ENCODE measurements at places on chromosomes 7 and 10. TPM values are rescaled to one million over a fixed set of nuclear protein-coding genes. Genes with fewer than 3 reads are reported as not detected.
A peak's percentile ranks its signal among the peaks of the same experiment; 100 is the strongest.

DNA sequence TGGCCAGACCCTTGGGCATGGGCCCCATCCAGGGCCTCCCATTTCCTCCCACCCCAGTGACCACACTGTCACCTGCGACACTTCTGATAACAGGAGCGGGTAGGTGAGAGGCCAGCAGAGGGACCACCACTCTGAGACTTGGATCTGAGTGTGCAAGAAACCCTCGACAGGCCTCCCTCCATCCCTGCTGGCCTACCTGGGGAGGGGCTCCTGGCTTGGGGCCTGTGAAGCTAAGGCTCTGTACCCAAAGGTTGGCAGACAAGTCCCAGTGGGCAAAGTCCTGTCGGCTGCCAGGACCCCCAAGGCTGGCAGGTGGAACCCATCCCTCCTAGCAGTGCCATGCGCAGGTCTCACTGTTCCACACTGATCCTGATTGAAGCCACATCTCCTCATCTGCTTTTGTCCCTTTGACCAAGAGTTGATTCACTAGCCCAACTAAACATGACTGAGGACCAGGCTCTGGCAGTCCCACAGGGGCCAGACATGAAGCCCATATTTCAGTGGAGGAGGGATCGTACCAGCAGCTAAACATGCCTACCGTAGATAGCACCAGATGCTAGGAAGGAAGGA lies 1.2 kb upstream of the PGAM2 start:
- no peak for DNase-seq

GRCh38 chr7:84144935-84145334 lies 49.7 kb downstream of the SEMA3A start:
- no peak for DNase-seq

GRCh38 chr7:100059251-100059739 lies 9.7 kb downstream of the ZSCAN21 start:
- DNase-seq = no peak

DNA sequence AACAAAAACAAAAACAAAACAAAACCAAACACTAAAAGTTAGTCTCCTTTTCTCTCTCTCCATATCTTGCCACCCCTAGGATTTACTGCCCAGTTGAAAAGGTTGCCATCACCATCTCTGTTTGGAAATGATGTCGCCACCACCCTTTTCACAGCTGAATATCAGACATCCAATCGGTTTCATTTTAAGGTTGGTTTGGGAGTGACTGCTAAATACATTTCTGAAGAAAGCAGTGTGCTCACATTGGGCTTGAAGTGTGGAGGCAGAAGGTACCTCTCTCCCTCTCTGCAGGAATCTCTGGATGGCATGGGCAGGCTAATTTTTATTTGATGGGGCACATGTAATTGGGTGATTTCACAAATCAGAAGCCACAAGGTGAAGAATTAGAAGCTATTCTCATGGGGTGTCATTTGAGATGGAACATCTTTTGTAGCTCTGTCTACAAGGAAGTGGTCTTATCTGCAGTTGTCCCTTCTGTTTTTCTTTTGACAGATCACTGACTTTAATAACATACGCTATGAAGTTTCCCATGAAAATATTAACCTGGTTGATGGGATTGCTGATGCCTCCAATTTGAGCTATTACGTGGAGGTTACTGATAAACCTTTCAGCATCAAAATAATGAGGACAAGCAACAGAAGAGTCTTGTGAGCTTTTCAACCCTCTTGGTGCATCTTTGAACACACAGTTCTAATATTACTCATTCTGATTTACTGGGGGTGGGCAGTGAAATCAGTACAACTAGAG lies 20.1 kb downstream of the MGAM2 start:
- no peak for DNase-seq

- DNase-seq = no peak
Measured at GRCh38 chr10:29926693-29927048, 132.7 kb downstream of the JCAD start.

GRCh38 chr7:43692582-43693373 lies 36.5 kb downstream of the COA1 start:
- DNase-seq = no peak

DNA sequence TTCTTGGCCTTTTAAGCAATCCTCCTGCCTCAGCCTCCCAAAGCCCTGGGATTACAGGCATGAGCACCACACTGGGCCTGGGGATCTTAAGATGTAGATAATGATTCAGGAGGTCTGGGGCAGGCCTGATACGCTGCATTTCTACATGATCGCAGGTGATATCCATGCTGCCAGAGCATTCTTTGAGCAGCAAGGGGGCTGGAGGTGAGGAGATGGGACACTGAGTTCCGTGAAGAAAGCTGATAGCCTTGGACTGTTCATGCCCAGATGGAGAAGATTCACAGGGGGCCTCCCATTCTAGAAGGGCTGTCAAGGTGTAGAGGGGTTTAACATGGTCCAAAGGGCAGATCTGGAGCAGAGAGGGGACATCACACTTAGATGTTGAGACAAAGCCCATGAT lies 480.3 kb downstream of the RPS24 start:
- no peak for DNase-seq

GRCh38 chr7:2513702-2514101 lies 5.9 kb upstream of the LFNG start:
- no peak for DNase-seq

GRCh38 chr7:100430493-100431285 lies 1.1 kb downstream of the MEPCE start:
- no peak for DNase-seq

GRCh38 chr10:26488344-26488743 lies 50.2 kb downstream of the APBB1IP start:
- DNase-seq = peak; percentile 24

DNA sequence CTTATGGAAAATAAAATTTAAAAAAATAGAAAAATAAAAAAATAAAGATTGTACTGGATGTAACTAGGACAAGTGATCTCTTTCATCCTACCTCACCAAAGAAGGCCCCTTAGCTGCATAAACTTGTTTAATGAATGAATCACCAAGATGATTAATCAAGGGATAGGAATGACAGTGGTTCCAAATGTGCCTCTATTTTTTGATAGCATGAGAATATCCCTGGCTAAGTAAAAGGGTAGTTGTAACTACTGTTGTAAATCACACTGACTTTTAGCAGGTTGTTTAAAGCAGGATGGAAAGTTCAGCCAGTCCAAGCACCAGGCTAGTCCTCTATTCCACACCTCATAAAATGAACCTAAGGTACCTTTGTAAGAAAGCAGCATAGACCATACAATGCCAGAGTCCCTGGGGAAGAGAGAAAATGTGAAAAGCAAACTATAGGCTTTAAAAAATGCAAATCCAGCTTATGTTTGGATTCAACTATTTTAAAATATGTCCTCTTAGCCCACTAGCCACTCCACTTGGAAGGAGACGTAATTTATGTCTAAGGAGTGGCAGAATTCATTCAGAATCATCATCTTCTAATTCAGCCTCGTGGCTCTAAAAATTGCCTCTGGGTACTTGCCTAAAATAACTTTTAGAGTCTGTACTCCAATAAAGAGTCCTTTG lies 126.8 kb downstream of the SKIDA1 start:
- peak; percentile 72 for DNase-seq

- no peak for DNase-seq
Measured at GRCh38 chr10:131169146-131169545, 142.4 kb downstream of the TCERG1L start.

DNA sequence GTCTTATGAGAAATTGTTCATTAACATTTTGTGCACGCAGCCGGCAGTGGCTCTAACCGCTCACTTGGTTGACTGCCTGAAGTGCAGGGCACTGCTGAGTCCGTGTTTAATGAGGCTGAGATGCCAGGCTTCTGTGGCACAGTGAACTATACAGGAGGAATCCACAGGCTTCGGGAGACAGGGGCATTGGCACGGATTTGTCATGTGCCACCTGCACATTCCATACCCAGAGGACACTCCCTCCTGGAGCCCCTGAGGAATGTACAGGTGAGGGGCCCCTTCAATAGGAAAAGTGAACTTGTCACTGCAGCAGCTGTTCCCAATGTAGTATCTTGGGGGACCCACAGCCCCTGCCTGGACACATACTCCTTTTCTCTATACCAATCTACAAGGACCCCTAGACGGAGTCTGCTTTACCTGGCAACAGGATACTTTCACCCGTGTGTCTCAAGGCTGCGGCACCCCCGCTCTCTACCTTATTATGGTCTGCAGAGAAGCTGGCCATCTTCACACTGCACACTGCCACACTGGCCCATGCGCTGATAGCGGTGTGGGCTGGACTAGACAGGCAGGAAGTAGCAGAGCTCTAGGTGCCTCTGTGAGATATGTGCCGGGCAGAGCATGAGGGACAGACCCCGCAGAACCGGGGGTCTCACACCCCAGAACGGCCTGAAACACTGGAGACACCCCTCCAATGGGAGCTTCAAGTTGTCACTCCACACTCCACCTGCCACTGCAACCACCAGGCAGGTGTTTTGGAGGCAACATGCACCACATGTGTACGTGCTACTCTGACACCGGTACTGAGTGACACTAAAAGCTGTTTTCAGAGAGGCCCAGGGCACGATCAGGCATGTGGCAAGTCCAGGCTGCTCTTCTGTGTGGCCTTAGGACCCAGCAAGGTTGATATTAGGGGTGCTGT lies 71.4 kb upstream of the RHEB start:
- DNase-seq = no peak

- DNase-seq = no peak
Measured at GRCh38 chr10:43869669-43870322, 221.1 kb upstream of the ZNF32 start.

- no peak for DNase-seq
Measured at GRCh38 chr7:155352076-155352752, 54.5 kb downstream of the INSIG1 start.

- DNase-seq = no peak
Measured at GRCh38 chr7:155009570-155010157, 6.7 kb upstream of the PAXIP1 start.

- no peak for DNase-seq
Measured at GRCh38 chr7:67573639-67574038, 577.0 kb downstream of the TYW1 start.

DNA sequence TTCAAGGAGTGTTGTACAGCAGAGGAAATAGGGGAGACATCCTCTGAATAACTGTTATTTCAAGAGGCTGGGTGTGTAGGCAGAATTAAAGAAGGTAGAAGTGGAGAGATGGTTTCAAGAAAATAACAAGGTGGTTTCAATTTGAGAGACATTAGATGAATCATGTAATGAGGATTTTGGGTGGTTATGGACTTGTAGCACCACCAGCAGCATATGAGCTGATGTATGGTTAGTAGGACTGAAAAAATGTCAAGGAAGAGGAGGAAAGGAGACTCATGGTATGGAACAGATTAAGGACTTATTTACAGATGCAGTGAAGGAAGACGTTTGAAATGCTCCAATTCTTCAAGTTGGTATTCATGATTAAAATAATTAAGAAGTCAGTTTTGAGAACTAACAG lies 166.2 kb downstream of the EXOC4 start:
- DNase-seq = no peak

DNA sequence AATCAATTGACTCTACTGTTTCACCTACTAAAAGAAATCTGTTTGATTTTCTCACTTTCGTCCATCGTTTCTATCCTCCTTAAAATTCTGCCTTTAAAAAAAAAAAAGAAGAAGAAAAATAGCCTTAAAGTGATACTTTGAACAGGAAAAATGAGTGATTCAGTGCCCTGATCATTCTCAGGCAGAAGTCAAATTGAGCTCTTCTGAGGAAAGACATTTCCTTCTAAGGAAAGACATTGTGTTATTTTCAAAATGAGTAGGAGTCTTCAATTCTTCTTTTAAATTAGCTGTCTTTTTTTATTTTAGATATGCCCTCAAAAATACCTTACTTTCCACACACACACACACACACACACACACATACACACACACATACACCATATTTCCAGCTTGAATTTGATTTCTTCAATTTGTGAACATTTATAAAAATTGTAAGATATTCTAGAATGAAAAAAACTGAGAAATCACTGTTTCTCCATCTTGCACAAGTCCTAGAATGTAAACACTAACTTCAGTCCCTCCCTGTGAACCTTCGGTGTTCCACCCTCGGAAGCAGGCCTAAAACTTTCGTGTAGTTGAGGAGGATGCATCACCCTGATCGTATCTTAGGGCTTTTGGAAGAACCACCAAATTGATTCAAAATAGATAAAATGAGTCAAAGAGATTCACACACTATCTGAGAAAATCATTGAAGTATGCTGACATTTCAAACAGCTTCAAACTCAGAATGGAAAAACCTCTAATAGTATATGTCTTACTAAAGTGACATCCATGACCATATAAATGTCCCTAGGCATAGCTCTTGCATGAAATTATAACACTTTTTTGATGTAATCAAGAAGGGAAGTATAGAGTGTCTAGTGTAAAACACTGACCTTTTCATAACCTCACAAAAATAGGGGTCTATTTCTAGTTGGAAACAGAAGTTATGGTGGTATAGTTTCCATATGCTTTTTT lies 270.8 kb downstream of the GATA3 start:
- DNase-seq = no peak

- no peak for DNase-seq
Measured at GRCh38 chr7:1125603-1125969, 34.4 kb downstream of the ZFAND2A start.

- DNase-seq = no peak
Measured at GRCh38 chr10:126889421-126889820, 15.8 kb upstream of the DOCK1 start.

DNA sequence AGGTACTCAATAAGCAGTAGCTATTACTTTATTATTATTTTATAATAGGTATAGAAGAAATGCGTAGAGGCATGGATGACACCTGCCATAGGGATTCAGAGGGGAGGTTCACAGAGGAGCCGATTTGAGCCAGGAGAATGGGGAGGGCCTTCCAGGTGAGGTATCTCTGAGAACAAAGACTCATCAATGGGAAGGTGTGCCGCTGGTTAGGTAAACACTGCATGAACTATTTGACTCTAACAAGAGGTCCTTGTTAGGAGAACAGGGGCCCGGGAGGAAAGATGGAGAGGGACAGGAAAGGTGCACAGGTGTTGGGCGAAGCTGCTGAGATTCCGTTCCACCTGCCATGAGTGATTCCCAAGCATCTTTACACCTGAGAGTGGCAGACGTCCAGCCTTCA lies 41.8 kb upstream of the TMEM273 start:
- DNase-seq = no peak

DNA sequence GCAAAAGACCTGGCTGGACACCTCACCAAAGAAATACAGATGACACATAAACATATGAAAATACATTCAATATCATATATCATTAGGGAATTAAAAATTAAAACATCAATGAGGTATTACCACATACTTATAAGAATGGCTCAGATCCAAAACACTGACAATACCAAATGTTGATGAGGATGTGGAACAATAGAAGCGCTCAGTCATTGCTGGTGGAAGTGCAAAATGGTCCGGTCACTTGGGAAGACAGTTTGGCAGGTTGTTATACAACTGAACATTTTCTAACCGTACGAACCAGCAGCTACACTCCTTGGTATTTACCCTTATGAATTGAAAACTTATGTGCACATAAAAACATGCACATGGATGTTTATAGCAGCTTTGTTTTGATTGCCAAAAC lies 38.5 kb downstream of the ZMYND11 start:
- DNase-seq = no peak

The CYP3A4 gene
- not detected for polyA plus RNA-seq

The ATOH7 gene
- polyA plus RNA-seq = 0.05 TPM

The GOLGA7B gene
- polyA plus RNA-seq = not detected

The LMTK2 gene
- 3.8 TPM for polyA plus RNA-seq

The PRSS37 gene
- polyA plus RNA-seq = not detected

The TAX1BP1 gene
- 93.6 TPM for polyA plus RNA-seq

The NCF1 gene
- not detected for polyA plus RNA-seq

The TMEM176A gene
- polyA plus RNA-seq = not detected

The AGAP5 gene
- polyA plus RNA-seq = 3.3 TPM

The LRRC18 gene
- polyA plus RNA-seq = not detected
